NCI-H1092 treated with DMSO at 0.1 percent for 48 hours (cell line): ENCODE measurements at places on chromosomes 2 and 18.

- DNase-seq: no peak
Measured at GRCh38 chr18:58937071-58937886, 72.6 kb downstream of the ZNF532 start.

DNA sequence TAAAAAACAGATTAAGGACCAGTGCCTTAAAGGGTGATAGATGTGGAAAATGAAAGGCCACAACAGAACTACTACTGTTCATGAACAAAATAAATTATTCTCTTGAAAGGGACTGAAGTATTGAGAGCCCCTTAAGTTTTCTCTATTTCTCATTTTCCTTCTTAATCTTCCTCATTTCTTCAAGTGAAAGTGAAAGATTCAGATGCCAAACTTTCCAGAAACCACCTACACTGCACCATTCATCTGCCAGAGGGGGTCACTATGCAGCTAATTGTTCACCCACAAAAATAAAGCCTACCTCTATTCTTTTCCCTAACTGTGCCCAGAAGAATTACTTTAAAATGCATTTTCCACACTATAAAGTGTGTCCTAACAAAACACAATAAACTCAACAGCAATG lies 140.1 kb downstream of the NR4A2 start:
- DNase-seq: no peak

- DNase-seq: no peak
Measured at GRCh38 chr2:29329899-29330298, 214.7 kb downstream of the CLIP4 start.

DNA sequence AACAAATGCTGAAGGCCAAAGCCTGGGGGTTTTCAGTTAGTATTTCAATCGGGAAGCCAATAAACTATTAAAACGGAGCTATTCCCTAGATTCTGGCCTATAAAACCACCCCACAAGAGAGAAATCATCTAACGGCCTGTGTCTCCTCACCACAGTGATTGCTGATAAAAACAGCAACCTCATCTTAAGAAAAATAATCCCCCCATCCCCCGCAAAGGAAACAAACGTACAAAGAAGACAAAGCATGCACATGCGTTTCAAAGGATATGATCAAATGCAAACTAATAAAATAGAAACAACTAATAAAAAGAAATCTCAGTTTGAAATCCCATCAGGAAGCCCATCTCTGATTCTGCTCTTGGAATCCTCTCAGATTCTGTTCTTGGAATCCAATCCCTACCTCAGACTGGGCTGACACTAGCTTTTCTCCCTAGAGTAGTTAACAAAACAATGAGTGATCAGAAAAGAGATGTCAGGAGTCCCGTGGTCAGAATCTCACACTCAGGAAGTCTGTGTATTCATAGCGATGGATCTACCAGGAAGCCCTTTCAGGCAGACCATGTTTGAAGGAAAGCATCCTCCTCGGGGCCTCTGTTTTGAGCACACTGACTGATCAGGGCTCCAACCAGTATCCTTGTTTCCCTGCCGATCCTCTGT lies 150.7 kb downstream of the THADA start:
- no peak for DNase-seq

- no peak for DNase-seq
Measured at GRCh38 chr2:234047361-234047760, 3.1 kb upstream of the SPP2 start.

DNA sequence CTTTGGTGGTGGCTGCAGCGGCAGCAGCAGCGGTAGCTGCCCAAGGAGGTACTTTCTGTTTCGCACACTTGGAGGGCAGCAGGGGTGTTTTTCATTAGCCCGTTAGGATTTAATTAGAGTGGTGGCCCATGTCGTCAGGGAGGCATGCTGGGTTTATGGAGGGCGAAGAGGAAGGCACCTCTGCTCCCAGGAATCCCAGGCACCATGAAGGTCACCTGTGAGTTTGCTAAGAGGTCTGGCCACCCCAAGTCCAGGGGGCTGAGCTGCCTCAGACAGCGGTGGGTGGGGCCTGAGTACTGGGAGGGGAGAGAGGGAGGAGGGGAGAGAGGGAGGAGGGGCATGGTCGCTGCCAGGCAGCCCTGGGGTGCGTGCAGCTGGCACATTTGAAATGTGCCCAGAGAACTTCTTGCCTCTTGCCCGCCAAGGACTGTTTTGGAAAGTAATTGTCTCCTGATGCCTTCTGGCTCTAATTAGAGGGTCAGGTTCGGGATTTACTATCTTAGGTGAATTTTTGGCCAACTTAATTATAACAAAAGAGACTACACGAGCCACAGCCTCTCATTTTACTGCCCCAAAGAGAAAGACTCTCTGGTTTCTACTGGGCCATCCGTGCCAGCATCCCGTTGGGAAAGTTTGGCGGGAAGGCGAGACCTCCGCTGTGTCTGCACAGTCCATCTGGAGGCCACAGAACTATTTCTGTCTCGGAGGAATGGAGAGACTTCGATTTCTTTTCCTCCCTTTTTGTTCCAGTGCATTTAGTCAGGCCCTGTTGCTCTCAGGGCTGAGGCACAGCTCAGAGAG lies 62.0 kb downstream of the GLI2 start:
- DNase-seq: no peak

DNA sequence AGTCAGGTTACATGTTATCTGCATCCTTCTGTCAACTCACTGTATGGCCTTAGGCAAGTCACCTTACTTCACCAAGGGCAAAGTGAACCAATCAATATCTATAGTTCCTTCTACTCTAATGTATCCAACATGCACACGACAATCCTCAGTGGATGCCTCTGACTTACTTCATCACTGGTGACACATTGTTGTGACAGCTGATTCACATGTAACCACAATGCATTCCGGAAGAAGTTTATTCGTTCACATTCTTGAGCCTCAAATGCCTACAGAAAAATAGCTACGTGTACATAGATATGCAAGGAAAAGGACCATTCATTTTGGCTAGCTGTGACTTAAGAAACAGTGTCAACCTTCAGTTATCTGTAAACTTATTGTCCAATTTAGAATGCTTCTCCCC lies 26.3 kb upstream of the EPG5 start:
- DNase-seq: no peak

GRCh38 chr2:230582851-230583283 lies 129.8 kb upstream of the CAB39 start:
- DNase-seq: no peak

DNA sequence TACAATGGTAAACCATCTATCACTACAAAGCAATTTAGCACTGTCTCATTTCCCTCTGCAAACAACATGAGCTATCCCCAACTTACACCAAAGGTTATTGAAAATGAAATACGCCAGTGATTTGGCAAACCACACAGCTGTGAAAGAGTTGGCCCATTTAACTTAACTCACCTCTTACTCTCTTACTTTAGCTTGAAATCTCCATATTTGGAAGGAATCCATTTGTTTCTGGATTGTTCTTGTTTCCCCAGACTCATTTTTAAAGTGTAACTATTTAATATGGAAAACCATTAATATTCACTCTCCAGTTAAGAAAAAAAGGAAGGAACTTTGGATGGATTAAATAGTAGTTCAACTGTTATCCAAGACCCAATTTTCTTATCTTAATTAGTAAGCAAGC lies 93.7 kb upstream of the TRIB2 start:
- no peak for DNase-seq
